ENCODE measurements at places on chromosomes 13 and 19.

DNA sequence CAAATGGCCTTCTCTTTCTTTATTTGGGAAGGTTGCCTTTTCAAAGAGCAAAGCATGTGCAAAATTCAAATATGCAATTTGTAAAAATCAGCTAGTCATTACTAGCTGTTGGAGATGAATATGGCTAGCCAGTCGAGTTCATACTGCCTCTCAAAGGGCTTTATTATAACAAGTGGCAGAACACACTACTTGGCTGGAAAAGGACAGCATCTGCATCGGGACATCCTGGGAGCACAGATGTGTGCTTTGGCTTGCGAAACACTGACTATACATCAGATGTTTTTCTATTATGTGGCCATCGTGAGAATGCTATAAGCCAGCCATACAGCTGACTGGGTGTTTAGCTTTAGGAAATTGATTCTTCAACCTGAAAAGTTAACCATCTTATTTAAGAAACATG is 424.2 kb downstream of the KCTD12 start:
- DNase-seq = no peak

DNA sequence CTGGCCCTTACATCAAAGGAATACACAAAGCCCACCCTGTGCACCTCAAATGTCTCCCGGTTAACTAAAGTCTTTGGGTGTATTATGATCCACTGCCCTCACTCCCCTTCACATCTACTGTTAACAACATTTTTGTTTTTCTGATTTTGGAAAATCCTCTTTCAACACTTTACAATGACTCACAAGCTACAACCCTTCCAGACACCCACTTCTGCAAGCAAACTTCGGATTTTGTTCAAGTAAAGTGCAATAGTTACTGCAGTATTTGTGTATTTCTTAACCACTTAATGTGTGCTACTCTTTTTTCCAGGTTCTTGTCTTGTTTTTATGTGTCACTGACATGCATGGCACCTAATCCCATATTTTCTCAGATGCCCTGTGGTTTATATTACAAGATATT is 101.1 kb downstream of the EDNRB start:
- DNase-seq = no peak

DNA sequence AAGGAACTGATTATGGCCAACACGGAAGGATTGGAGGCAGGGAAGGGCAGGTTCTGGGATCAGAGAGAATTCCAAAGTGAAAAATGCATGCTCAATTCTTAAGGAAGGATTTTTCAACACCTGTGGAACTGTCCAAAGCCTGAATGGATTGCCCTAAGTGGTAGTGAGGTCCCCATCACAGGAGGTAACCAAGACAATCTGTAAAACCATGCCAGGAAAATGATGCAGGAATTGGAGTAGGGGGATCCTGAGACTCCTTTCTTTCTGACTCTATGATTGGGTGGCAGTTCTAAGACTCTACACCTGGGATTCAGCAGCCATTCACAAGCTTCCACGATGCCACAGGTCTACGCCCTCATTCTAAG is 56.5 kb upstream of the ZNRF4 start:
- DNase-seq = no peak

- DNase-seq = no peak
Observed at GRCh38 chr13:55230570-55230908, 1910.2 kb upstream of the PRR20A start.

GRCh38 chr19:3196064-3196932 is 10.6 kb downstream of the NCLN start:
- no peak for DNase-seq

DNA sequence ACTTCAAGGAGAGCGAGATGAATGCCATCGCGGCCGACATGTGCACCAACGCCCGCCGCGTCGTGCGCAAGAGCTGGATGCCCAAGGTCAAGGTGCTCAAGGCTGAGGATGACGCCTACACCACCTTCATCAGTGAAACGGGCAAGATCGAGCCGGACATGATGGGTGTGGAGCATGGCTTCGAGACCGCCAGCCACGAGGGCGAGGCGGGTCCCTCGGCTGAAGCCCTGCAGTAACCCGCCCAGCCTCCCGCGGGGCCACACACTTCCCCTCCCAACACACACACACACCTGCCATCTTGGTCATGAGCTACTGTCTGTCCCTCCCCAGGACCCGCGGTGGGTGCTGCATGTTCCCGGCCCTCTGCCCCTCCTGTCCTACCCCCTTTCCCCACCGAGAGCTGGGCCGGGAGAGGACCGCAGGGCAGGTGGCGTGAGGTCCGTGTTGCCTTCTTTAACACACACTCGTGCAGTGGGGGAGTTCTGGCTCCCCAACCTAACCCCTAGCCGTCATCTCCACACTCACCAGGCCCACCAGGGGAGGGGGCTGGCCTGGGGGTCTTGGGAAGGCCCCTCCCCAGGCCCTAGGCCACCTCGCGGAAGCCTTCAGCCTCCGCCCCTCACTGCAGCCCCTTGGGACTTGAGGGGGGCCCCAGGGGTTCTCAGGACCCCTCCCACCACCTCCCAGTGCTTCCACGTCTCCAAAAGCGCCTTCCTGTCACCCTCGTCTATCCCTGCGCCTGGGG is 11.8 kb downstream of the STX10 start:
- DNase-seq = no peak

DNA sequence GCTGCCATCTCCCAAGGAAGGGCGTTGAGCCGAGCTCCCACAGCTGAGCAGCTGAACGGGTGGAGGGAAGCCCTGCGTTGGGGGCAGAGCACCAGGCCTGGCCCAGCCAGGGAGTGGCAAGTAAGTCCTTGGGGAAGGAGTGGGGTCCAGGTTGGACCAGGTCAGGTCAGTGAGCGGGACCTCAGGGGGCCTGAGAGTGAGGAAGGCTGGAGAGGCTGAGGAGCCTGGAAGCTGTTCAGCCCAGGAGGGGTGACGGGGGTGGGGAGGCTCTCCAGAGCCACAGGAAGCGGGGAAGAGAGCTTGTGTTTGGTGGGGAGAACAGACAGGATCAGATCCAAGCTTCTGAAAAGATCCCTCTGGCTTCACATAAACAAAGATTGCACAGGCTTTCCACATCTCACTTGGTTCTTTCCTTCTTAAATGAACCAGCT is 55.4 kb upstream of the ATP12A start:
- DNase-seq = no peak

DNA sequence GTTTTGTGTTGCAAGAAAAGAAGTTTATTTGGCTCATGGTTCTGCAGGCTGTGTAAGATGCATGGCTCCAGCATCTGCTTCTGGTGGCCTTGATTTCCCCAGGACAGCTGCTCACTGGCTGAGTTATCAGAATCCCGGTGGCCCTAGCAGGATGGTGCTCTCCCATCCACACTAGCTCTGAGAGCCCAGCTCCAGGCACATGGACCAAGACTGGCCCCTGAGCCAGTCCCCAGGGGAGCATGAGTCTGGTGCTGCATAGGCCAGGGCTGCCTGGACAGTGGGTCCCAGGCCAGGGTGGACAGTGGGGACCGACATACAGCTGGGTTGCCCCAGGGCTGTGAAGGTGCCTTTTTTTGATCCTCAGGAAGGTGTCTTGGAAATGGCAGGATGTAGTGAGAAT is 10.4 kb downstream of the ADGRE2 start:
- DNase-seq = no peak

GRCh38 chr19:42397263-42398166 is 7.4 kb upstream of the CNFN start:
- DNase-seq = no peak

- peak; percentile 79 for DNase-seq
Observed at GRCh38 chr13:52850396-52851136, 2.1 kb upstream of the PCDH8 start.

- DNase-seq = no peak
Observed at GRCh38 chr19:35162471-35163326, 8.2 kb downstream of the FXYD5 start.

- no peak for DNase-seq
Observed at GRCh38 chr13:27704681-27705080, 83.0 kb downstream of the POLR1D start.

- no peak for DNase-seq
Observed at GRCh38 chr19:45865269-45865948, 1.3 kb downstream of the FOXA3 start.

All from HL-60 (cell line).